ENCODE measurements at places on chromosomes 16 and 17.

- no peak for DNase-seq
Measured at GRCh38 chr17:4516735-4517134, 18.1 kb downstream of the SPNS2 start.

DNA sequence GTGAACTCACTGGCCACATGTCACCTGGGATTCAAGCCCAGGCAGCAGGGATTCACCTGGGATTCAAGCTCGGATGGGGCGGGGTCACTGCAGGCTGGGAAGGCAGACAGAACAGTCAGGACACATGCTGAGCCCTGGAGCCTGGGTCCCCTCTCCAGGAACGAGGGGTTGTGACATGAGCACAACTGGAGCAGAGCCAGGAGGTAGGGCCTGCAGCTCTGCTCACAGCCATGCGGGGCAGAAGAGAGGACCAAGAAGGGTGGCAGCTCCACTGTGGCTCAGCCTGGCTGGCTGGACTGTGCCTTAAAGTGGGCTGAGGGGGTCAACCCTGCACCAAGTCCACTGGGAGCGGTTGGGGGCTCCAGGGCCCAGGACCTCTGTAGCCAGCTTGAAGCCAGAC is 150.1 kb downstream of the RAB11FIP4 start:
- DNase-seq = no peak

DNA sequence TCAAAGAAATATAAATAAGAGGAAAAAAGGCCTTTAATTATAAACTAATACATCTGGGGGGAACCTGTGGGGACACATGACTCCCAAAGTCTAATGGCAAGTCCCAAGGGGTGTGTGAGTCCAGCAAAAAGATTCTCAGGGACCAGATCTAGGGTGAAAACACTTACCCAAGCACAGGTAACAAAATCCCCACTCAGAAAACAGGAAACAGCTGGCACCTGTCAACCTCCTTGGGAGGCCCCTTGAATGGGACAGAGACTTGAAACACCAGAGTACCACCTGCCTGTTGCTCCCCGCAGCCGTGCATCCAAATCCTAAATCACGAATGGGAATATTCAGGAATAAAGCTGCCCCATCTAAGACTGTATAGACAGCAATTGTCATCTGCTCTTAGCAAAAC is 461.2 kb upstream of the CDH5 start:
- DNase-seq = no peak

DNA sequence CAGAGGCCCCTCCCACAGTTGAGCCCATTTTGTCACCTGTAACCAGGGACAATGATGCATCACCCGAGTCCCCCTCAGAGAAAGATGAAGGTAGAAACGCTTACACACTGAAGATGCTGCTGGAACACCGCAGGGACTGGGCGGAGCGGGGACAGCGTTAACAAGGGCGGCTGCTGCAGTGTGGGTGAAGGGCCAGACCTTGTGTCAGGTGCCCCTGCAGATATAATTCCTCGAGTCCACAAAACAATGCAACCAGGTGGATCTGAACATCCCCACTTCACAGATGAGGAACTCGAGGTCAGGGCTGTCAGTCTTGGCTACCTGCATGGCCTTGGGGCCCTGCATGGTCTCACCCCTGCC is 6.3 kb upstream of the MAPK7 start:
- no peak for DNase-seq

- DNase-seq = no peak
Measured at GRCh38 chr16:66127459-66128370, 238.8 kb upstream of the CDH5 start.

DNA sequence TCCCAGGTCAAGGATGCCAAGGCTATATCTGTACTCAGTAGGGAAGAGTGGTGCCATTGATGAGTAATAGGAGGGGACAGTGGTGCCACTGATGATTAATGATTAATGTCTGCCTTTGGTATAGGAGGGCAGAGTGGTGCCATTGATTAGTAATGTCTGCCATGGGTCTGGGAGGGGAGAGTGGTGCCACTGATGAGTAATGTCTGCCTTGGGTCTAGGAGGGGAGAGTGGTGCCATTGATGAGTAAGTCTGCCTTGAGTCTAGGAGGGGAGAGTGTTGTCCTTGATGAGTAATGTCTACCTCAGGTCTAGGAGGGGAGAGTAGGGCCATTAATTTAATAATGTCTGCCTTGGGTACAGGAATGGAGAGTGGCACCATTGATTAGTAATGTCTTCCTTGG is 507.8 kb upstream of the EEF2KMT start:
- no peak for DNase-seq

GRCh38 chr16:17233318-17234002 is 237.3 kb downstream of the XYLT1 start:
- no peak for DNase-seq

GRCh38 chr16:50643192-50643591 is 37.9 kb downstream of the SNX20 start:
- DNase-seq = no peak

All from stimulated activated naive CD8-positive, alpha-beta T cell treated with anti-CD3 and anti-CD28 coated beads, Interleukin-15, Interleukin-2, amounts not matched to agents 100 U/mL and 50 U/mL, for 24 hours (primary cell).